Muscle of arm (tissue), 14 donors: ENCODE measurements at places on chromosomes 2 and 18. TPM values are rescaled to one million over a fixed set of nuclear protein-coding genes. Genes with fewer than 3 reads are reported as not detected.

DNA sequence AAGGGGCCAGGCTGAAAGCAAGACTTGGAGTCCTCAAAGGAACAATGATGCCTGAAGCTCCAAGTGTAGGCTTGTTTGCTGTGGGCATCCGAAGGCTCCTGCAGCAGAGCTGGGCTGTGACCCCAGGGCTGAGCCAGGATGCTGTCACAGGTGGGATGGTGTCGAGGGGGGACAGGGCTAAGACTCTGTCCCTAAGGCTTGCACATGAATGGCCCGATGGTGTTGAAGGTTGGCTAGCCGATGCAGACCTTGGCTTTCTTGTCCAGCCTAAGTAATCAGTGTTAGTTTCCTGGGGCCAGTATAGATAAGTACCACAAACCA is 251.0 kb downstream of the NDUFA10 start:
- no peak for DNase-seq

DNA sequence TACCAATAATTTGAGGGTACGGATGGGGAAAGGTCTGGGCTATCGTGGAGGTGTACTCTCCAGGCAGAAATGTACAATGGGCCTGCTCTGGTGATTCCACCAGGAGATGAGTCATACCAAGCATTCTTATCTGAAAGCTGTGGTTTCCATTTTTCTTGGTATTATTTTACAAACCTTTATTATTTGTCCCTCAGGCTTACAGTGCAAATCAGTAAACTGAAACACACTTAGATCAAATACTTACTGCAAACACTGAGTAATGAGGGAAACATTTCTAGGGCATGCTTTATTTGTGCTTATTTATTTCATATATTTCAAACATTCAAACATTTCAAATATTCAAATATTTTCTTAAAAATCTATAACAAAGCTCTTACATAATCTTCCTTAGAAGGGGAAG is 319.8 kb downstream of the RND3 start:
- no peak for DNase-seq

DNA sequence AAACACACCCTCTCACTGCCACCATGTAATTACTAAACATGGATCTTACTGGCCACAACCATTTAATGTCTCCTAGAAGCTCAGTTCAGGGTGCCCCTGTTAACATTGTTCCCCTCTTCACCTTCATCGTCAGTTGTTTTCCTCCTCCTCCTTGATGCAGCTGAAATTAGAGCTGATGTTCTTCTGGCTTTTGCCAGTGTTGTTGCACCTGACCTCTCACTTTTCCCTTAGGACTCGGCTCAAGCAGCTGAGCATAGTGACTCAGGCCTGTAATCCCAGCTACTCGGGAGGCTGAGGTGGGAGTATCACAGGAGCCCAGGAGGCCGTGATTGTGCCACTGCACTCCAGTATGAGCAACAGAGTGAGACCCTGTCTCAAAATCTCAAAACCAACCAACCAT is 70.8 kb downstream of the ACSL3 start:
- DNase-seq = no peak

DNA sequence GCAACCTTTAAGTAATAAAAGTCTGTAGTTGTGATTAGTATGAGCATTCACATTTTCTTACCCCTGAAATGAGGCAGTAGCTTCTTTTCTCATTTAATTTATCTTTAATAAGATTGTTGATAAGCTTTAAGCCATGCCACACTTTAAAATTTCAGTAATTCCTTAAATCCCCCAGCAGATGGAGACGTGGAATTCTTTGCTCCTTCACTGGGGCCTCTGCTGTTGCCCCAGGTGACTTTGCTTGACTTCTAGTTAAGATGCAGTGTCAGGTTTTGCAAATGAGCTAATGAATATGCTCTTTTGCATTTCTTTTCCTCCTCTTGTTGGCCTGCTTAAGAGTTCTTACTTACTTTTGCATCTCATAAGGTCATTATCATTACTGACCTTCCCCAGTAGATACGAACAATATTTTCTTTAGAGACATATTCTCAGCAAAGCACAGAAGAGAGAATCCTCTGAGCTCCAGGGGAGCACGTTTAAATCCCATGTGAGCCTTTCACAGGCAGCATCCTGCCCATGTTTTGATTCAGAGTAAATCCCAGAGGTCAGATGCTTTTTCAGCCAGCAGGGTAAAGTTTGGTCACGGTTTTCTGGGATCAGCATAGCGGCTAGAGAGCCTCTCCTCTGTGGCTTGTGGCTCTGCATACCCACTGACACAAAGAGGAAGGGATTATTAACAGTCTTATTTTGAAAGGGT is 222.9 kb downstream of the PTPRM start:
- DNase-seq = no peak

- DNase-seq = no peak
Observed at GRCh38 chr18:74172697-74173433, 24.5 kb downstream of the TIMM21 start.

GRCh38 chr2:233165895-233166661 is 85.4 kb upstream of the ATG16L1 start:
- DNase-seq = no peak

The DUSP19 gene
- polyA plus RNA-seq = 6.9 TPM

The ANKRD30BL gene
- not detected for polyA plus RNA-seq
